ENCODE measurements at places on chromosomes 6 and 20. TPM values are rescaled to one million over a fixed set of nuclear protein-coding genes. Genes with fewer than 3 reads are reported as not detected.

- peaks cover 13% of the 10 kb centered on the region for H3K4me1 ChIP-seq
- no peaks in the 10 kb centered on the region for H3K27me3 ChIP-seq
- no peak overlapping the region for H3K4me3 ChIP-seq
- H3K27ac ChIP-seq: no peak overlapping the region
- no peak for DNase-seq
Measured at GRCh38 chr6:129661536-129662405, 48.2 kb downstream of the ARHGAP18 start.

- no peak within 1 kb of the TSS for H3K27ac ChIP-seq
- H3K27me3 ChIP-seq: no peaks in the 10 kb centered on the region
- no peaks in the 10 kb centered on the region for H3K36me3 ChIP-seq
- no peak within 1 kb of the TSS for H3K4me3 ChIP-seq
- no peaks in the 10 kb centered on the region for H3K4me1 ChIP-seq
- no peak for DNase-seq
Measured at GRCh38 chr20:33079259-33079658, at the start of gene BPIFB4. Gene BPIFB4 (plus strand): TSS chr20:33079643. CDS start chr20:33081527, 1,884 bp downstream.

DNA sequence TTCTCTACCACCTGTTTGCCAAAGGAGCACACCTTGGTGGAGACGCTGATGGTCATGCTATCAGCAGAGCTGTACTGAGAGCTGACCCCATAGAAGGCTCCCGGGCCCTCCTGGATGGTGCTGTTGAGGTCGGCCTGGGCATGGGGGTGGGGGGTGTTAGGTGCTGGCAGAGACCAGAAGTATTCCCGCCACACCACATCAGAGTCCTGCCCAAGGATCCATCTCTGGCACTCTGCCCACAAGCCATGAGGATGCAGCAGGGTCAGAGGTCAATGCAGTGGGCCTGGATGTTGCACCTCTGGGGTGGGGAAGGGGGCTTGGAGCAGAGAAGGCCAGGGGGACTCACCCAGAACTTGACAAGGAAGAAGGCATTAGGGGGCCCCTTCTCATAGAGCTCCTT lies 7.4 kb downstream of the RPL10A start:
- no peak for DNase-seq
- H3K36me3 ChIP-seq: peaks cover 86% of the 10 kb centered on the region
- H3K27ac ChIP-seq: no peak overlapping the region
- H3K4me3 ChIP-seq: no peak overlapping the region
- H3K4me1 ChIP-seq: peaks cover 18% of the 10 kb centered on the region

TP53TG5 gene
- not detected for total RNA-seq

LRP11 gene
- 55.7 TPM for total RNA-seq

RIPPLY2 gene
- not detected for total RNA-seq
